ENCODE measurements at places on chromosomes 11 and 22.

DNA sequence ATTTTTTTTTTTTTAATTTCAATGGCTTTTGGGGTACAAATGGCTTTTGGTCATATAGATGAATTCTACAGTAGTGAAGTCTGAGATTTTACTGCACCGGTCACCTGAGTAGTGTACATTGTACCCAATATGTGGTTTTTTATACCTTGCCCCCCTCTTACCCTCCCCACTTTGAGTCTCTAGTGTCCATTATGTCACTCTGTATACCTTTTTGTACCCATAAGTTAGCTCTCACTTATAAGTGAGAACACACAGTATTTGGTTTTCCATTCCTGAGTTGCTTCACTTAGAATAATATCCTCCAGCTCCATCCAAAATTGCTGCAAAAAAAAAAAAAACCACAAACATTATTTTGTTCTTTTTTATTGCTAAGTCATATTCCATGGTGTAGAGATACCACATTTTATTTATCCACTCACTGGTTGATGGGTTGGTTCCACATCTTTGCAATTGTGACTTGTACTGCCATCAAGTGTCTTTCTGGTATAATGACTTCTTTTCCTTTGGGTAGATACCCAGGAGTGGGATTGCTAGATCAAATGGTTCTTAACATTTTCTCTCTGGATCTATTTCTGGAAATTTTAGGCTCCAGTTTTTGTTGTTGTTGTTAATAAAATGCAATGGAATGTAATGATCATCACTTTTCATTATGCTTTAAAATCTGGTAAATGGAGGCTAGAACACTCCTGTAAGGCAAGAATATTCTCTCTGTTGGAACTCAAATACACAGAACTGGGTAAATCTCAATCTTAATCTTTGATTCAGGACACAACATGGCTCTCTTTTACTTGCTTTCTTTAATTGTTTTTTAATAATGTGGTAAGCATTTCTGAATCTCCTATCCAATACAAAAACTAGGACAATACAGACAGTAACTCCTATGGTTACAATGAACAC is 10.3 kb downstream of the NEAT1 start:
- DNase-seq: peak; percentile 79

DNA sequence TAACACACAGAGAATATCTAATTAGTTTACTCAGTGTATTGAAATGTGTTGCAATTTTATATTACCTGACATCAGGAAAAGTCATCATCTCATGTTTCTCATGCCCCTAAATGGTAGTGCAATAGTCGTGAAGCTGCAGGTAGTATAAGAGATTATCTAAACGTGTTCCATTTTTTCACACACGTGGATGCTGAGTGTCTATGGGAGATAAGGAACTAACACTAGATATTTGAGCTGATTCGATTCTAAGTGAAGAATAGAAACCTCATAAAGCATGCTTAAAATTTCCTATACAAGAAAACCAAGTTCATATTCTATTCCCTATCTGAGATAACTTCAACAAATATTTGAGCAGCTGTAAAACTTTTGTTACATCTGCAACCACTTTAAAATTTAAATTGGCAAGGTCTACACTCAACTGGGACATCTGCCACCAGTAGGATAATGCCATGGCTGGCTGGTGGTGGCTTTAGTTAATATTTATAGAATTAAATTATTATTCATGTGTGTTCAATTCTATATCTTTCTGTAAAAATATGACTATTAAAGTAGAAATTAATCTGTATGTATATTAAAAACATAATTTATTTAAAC is 388.8 kb downstream of the LUZP2 start:
- no peak for DNase-seq

DNA sequence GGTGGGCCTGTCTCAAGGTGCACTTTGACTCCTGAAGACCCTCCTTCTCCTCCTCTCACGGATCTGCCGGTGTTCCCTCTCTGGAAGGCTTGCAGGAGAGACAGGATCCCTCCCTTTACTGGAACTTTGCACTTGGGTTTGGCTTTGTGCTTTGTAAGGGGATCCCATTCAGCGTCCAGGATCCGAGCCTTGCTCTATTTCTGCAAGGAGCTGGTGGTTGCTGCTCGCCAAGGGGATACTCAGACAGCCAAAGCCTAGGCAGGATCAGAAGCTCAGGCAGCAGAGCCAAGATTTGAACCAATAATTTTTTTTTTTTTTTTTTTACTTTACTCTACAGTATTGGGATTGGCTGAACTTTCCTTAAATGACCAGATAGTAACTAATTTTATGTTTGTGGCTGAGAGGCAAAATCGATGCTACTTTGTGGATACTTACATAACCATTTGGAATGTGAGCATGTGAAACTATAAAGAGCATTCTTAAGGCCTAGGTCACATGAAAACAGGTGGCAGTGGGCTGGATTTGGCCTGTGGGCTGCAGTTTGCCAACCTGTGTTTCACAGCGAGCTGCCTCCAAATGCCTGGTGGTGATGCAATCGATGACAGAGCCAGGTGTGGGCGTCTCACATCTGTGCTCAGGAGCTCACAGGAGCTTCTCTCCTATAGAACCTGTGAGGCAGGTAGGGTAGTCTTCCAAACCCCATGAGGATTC is 25.2 kb downstream of the BCR start:
- DNase-seq: no peak

- no peak for DNase-seq
Observed at GRCh38 chr11:33347490-33348125, 90.4 kb downstream of the HIPK3 start.

DNA sequence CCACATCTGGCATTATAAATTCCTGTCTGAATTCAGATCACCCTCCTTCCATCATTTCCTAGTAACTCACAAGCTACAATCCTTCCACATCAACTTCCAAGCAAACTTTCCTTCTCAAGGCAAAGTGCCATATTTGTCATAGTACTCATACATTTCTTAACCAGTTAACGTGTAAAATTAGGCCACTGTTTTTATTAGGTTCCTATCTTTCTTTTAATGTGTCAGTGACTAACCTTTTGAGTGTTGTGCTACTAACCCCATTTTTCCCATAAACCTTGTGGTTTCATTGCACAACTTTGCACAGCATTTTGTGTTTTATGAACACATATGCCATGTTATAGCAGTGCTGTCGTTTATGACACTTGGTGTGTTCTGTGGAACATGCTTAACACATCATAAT is 90.1 kb downstream of the KIF18A start:
- no peak for DNase-seq

GRCh38 chr11:70742553-70743291 is 344.4 kb downstream of the CTTN start:
- DNase-seq: no peak

GRCh38 chr22:19888131-19888746 is 33.6 kb upstream of the GNB1L start:
- no peak for DNase-seq

All from T47D (cell line).